ENCODE measurements at places on chromosomes 4 and X. TPM values are rescaled to one million over a fixed set of nuclear protein-coding genes. Genes with fewer than 3 reads are reported as not detected.

The KIF4A gene
- 42.8 TPM for total RNA-seq

The PABPC5 gene
- 0.17 TPM for total RNA-seq

The TEX13C gene
- not detected for total RNA-seq

The EPGN gene
- not detected for total RNA-seq

The EDA gene
- 0.30 TPM for total RNA-seq

The ARX gene
- total RNA-seq, result not detected

The N4BP2 gene
- 1.1 TPM for total RNA-seq

All from M059J (cell line).